ENCODE measurements at places on chromosomes 12 and 14.

GRCh38 chr14:65228956-65229747 lies 126.8 kb upstream of the MAX start:
- DNase-seq: no peak

GRCh38 chr12:46699986-46700385 lies 125.8 kb downstream of the SLC38A4 start:
- no peak for DNase-seq

DNA sequence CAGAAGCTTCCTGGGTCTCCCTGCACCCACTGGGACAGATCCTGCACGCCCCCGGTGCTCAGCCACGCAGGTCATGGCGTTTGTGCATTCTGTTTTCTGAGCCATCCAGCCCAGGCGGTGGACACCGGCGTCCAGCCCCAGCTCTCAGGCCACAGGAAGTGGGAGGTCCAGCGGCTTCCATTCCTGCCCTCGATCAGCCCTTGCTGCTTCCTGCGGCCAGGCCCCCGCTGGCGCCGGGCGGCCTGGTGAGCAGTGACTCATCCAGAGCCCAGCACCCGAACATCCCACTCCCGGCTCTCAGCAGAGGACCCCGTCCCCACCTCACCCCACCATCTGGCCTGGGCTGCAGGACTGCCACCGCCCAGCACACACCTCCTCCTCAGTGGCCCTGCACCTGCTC lies 18.0 kb upstream of the NUDT14 start:
- no peak for DNase-seq

- DNase-seq: no peak
Measured at GRCh38 chr14:33857650-33858049, 93.2 kb downstream of the EGLN3 start.

- DNase-seq: no peak
Measured at GRCh38 chr12:67748743-67749040, 100.1 kb downstream of the DYRK2 start.

DNA sequence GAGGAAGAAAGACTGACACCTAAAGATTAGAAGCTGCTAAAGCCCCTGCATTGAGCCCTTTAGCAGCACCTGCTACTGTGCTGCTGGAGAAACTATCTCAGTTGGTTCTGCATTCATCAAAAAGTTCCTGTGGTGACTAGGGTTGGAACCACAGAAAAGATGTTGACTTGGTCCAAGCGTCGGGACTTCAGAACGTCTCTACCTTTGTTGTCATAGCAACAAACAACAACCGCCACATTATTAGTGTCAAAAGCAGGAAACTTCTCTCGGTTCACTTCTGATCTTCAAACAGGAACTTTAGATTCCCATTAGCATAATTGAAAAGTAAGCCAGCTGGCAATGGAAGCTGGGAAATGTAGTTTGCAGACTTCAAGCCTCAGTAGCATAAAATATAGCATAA lies 368.0 kb downstream of the SEC23A start:
- no peak for DNase-seq

DNA sequence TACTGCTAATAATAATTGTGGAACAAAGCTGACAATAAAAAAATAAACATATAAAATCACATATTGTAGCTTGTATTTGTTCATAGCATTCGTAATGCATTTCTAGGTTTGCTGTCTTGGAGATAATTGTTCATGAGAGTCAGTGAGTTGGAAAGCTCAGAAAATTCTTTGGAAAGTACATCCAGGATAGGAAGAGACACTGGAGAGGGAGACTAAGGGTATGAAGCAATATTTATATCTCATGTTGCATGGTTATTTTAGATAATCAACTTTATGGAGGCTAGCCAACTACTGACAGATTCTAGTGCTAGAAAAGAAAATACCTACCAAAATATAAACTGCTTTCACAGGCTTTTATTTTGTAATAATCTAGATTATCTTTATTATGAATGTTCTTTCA lies 1095.2 kb downstream of the FSCB start:
- DNase-seq: no peak

- DNase-seq: no peak
Measured at GRCh38 chr12:19778797-19779196, 339.5 kb downstream of the AEBP2 start.

GRCh38 chr14:51472881-51473280 lies 178.8 kb upstream of the FRMD6 start:
- no peak for DNase-seq

- DNase-seq: no peak
Measured at GRCh38 chr12:70919597-70920035, 922 bp downstream of the PTPRR start.

GRCh38 chr14:64119500-64119899 lies 174.7 kb downstream of the ESR2 start:
- no peak for DNase-seq

DNA sequence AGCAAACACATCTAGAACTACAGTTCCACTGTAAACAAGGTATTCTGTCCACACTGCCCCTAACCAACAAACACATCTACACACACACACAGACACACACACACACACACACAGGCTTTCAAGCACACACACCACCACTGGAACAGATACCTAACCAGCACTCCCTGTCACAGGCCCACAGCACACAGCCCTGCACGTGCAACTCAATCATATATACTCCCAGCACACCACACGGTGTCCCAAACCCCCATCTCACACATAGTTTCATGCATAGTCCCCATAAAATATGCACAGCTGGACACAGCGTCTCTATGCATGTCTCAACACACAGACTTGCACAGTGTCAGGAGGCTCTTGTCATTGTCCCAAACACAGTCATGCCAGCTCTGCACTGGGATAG lies 27.6 kb downstream of the KRT8 start:
- no peak for DNase-seq

- no peak for DNase-seq
Measured at GRCh38 chr14:63652406-63652805, 10.7 kb upstream of the WDR89 start.

GRCh38 chr12:76083246-76083903 lies 1.1 kb downstream of the NAP1L1 start:
- DNase-seq: no peak

GRCh38 chr14:91963465-91963864 lies 16.0 kb upstream of the FBLN5 start:
- no peak for DNase-seq

GRCh38 chr12:15757553-15758255 lies 31.5 kb downstream of the EPS8 start:
- DNase-seq: no peak

DNA sequence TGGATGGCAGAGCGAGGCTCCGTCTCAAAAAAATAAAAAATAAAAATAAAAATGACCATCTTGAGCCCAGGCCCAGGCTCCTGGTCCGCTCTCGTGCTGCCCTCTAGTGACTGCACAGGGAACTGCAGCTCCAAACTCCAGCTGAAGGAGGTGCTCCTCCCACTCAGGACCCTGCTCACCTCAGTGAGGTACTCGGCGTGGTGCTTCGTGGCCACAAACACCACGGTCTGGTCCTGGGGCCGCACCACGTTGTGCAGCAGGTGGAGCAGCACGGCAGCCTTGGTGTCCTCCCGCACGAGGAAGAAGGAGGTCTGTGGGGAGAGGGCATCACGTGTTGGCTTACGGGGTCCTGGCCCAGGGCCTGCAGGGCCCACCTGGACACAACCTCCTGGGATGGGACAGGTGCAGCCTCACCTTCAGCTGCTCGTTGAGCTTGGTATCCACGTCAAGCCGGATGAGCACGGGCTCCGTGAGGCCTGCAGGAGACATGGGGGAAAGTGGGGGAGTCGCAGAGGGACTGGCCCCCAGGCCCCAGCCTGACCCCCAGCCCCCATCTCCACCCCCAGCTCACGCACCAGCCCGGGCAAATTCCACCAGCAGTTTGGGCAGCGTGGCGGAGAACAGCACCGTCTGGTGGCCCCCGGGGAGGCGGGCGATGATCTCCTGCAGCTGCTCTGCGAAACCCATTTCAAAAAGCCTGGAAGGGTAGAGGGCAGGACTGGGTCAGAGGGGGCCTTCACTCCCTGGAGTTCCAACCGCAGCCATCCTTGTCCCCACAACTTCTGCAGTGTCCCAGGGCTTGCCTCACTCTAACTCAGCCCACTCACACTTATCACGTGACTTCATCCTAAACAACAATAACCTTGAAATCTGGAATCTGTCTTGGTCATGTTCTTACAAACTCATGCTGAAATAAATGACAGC lies 10.6 kb downstream of the DDX54 start:
- peak; percentile 58 for DNase-seq

- no peak for DNase-seq
Measured at GRCh38 chr12:115407723-115408122, 723.7 kb upstream of the TBX3 start.

- DNase-seq: no peak
Measured at GRCh38 chr14:68753690-68754089, 39.2 kb downstream of the ZFP36L1 start.

DNA sequence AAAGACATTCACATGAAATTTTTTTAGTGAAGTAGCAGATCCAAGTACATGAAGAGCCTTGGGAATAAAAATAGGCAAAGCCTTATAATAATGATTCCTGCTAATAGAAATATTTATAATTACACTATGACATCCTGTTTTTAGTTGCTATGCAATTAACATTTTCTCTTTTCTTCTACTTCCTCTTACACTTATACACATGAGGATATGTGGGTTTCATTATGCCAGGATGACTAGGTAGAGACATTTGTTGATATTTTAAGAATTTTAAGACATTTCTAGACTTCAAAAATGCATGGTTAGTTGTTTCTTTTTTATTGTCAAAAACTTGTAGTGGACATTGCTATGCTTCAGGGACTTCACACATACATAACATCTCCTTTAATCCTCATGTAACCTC lies 326.8 kb downstream of the SYT1 start:
- DNase-seq: no peak

DNA sequence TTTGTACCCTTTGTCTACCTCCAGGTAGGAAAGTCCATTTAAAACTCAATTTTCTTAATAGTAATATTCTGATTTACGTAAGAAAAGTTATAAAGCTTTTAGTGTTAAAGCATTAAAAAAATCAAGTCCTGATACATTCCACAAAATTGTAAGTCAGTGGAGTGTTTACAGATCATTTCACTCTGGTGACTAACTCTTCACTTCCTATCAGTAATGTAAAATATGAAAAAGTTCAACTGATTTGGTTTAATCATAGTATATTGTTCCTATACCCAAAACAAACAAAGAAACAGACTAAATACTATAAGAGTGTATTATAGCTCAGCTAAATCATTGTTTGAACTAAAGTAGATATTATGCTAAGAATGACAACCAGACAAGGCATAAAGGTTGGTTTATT lies 85.9 kb downstream of the VEZT start:
- no peak for DNase-seq

All from stimulated activated CD8-positive, alpha-beta memory T cell treated with anti-CD3 and anti-CD28 coated beads, Interleukin-4, amount 100 ng/mL, for 1 hour (primary cell).